T1000 (cell line): ENCODE measurements at places on chromosomes 11 and 22.

- DNase-seq, result no peak
Observed at GRCh38 chr11:110852921-110853490, 140.8 kb upstream of the ARHGAP20 start.

GRCh38 chr22:40397396-40397795 lies 27.0 kb downstream of the SGSM3 start:
- DNase-seq, result no peak

- DNase-seq, result no peak
Observed at GRCh38 chr22:32692371-32692770, 109.1 kb upstream of the TIMP3 start.

GRCh38 chr11:118521892-118522311 lies 5.4 kb upstream of the TTC36 start:
- no peak for DNase-seq

- DNase-seq, result no peak
Observed at GRCh38 chr11:106724293-106724892, 293.9 kb downstream of the GUCY1A2 start.

DNA sequence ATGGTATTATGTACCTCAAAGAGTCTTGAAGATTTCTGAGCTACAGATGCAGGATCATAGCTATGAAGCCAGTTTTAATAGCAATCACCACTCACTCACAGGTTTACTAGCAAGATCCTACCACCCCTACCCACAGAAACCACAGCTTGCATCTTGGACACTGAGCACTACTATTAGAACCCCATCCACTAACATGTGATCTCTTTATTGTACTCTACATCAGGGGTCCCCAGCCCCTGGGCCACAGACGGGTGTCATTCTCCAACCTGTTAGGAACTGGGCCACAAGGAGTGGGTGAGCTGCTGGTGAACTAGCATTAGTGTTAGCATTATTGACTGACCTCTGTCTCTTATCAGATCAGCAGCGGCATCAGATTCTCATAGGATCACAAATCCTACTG lies 844.8 kb upstream of the CHORDC1 start:
- no peak for DNase-seq

GRCh38 chr11:96185220-96185768 lies 157.7 kb downstream of the MAML2 start:
- no peak for DNase-seq

GRCh38 chr11:78451371-78452150 lies 33.9 kb upstream of the GAB2 start:
- no peak for DNase-seq

GRCh38 chr11:68051191-68052136 lies 12.6 kb downstream of the TCIRG1 start:
- no peak for DNase-seq

- no peak for DNase-seq
Observed at GRCh38 chr11:100810146-100810545, 123.1 kb downstream of the ARHGAP42 start.

DNA sequence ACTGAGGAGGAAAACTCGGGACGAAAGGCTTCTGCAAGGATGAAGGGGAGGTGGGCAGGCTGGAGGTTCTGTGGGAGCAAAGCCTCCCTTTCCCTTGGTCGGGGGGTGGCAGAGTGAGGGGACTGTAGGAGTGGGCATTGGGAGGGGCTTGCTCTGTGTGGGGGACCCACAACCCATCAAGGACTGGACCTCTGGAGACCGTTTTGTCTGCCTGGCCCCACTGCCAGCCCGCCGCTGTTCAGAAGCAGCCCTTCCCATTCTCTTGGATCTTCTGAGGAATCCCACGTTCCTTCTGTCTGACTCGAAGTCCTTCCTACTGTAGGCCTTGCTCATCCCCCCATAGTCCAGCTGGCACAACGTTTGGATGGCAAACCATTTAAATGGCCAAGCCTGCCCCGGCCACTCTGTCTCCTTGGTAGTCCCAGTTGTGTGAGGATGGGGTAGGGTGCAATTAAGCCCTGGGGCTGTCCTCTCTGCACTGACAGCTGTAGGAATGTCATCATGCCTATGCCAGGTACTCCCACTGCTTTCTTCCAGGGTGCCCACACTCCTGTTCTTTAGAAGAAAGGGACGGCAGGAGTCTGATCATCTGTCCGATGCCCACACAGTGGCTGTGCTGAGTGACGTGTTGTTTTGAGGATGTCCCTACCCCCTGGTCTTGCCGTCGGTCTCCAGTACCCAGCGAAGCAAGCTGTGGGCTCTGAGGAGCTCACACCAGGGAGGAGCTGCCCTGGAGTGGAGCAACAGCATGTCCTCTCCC lies 17.0 kb upstream of the NECTIN1 start:
- no peak for DNase-seq
